ENCODE measurements at places on chromosomes 5 and 9. TPM values are rescaled to one million over a fixed set of nuclear protein-coding genes. Genes with fewer than 3 reads are reported as not detected.
A peak's percentile ranks its signal among the peaks of the same experiment; 100 is the strongest.

GRCh38 chr5:65821966-65822365 is 100.0 kb downstream of the NLN start:
- DNase-seq: no peak

DNA sequence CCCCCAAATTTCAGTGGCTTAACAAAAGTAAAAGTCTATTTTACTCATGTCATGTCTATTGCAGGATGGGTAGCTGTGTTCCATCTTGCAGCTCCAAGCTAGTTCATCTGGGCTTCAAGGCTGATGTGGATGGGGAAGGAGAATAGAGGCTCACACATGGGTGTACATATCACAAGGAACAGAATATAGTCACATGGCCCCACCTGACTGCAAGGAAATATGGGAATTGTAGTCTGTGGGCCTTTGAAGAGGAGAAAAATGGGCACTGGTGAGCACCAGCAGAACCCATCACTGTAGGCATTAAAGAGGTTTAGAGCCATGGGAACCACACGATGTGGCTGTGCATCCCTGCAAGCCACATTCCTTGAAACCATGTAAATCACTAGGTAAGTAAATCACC is 17.9 kb upstream of the TRIO start:
- DNase-seq: no peak

DNA sequence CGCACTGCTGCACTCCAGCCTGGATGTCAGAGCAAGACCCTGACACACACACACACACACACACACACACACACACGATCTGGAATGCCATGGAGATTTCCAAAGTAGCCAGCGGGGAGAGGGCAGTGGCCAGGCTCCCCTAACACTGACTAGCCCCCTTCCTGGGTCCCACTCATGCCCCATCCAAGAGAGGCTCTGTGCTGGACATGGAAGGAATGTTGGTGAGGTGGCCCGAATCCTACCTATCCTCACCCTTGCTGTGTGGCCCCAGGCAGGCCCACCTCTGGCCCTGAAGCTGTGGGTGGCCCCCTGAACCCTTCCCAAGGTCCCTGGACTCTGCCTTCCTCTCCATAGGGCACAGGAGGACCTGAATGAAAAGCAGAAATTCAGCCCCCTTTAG is 7.3 kb downstream of the BRD3 start:
- no peak for DNase-seq

The SPATA31E1 gene
- not detected for total RNA-seq

The TMC1 gene
- total RNA-seq: 0.25 TPM

The ZNF782 gene
- 7.0 TPM for total RNA-seq

DNA sequence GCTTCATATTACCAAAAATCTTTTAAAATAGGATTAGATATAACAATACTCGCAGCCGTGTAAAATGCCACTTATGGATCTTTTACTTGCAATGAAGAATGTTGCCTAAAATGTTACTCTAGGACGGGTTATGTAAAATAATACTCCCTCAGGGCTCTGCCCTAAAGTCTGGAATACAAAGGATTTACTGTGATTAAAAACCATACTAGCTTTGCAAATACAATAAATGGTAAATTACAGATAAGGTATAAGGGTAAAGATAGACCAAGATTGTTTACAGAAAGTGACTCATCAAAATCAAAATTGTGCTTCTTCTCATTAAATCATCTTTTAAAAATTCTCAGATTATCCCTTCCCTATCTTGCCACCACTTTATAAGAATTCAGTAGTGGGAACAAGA is 163.6 kb downstream of the MEF2C start:
- DNase-seq: no peak

GRCh38 chr5:38843665-38844064 is 2.1 kb upstream of the OSMR start:
- no peak for DNase-seq

- no peak for DNase-seq
Observed at GRCh38 chr5:116456036-116456435, 118.6 kb downstream of the SEMA6A start.

DNA sequence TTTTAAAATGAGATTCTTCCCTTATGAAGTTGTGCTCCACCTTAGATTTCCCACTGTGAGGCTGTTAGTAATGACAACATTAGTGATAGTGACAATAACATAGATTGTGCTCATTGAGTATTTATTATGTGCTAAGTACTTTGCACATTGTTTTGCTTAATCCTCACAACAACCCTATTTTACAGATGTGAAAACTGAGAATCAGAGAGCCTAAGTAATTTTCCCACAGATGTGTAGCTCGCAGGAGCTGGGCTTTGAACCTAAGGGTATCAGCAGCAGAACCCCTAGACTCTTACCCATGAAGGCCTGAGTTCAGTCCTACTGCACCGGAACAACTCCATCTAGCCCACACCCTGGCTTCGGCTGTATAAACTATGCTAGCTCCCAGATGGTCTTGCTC is 15.6 kb upstream of the ARAP3 start:
- no peak for DNase-seq

DNA sequence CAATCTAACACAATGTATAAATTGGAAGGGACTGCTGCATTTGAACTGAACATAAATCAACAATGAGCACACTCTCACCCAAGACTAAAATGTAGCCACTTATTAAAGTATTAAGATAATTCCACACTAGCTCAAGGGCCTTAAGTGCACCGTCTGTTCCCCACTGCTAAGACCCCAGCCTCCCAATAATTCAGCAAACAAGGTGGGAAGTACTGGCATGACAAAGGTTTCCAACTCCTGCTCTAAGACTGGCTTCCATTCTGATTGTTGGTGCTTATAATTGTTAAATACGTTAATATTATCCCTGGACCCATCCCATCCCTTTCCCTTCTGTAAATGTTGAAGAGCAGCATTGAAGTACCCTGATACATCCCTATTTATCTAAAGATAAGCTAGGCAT is 636.7 kb downstream of the NR2F1-AS1 start:
- DNase-seq: no peak

DNA sequence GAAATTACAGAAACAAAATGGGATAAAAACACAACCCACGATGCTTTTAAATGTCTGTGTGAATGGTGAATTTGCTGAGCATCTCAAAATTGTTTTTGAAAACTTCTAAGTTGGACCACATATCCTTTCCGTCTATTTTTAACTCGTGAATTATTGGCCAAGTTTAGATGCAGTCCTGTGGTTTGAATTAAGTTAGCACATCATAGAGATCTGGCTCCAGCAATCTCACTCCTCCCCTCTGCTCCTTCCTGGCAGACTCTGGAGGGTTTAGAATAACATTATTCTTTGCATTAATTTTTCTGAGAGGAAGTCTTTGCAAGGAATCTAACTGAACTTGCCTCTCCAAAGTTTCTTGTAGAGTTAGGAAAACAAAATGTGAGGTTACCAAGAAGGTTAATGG is 14.5 kb upstream of the ANKRD55 start:
- no peak for DNase-seq

DNA sequence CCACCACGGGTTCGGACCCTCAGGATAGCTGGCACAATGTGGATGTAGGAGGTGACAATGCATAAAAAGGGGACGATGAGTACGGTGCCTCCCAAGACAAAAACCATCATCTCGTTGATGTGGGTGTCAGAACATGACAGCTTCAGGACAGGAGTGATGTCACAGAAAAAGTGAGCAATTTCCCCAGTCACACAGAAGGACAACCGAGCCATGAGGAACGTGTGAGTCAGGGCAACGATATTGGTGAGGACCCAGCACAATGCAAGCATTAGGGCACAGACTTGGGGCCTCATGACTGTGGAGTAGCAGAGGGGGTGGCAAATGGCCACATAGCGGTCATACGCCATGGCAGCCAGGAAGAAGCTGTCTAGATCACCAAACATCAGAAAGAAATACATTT is 491 bp downstream of the OR1N1 start:
- no peak for DNase-seq

The PRDM9 gene
- not detected for total RNA-seq

DNA sequence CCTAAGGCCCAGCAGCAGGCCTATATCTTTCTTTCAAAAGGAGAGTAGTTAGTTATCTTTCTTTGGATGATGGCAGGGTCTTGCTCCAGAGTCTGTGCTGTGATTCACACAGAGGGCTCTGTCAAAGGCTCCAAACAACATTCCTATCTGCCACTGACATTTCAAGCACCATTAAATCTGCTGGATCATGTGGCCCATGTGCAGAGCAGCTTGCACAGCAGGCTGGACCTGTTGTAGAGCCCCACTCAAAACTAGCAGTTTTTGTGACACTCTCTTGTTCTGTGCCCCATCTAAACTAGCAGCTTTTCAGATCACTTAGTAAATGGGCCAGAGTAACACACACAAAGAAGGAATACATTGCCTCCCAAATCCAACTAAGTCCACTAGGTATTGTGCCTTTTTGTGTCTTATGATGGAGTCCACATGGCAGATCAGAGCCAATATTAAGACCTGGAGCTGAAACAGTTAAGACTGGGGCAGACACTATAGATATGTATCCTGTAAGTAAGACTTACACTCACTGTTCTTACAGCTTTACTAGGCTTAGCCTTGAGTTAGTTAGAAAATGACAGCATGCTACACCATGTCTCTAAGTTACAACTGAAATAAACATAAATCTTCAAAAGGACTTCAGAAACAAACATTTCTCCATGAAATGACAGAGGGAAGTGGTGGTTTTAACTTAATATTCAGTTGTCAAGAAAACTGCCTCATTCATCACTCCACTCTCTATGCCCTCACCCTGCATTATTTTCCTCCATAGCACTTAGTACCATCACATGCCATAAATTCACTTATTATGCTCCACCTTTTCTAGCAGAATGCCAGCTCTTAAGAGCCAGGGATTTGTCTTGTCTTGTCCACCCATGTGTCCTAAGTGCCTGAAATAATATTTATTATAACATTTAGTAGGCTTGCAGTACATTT is 400.9 kb downstream of the RAB3C start:
- DNase-seq: peak; percentile 86

The PCDHA5 gene
- 0.91 TPM for total RNA-seq

DNA sequence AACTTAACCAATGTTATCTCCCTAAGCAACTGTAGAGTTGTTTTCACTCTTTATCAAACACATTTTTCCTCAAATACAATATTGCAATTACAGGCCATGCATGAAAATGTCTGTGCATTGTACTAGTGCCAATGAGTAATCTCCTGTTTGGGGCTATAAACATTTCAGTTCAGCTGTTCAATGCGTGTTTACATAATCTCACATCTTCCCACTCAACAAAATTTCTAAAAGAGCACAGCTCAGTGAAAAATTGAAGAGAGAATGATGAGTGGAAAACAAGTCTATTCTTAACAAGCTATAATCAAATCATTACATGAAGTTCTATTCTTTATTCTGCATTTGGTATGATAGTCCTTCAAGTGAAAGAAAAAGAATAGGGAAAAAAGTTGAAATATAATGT is 780.5 kb upstream of the CDH9 start:
- no peak for DNase-seq

The ZNF79 gene
- total RNA-seq: 9.1 TPM

DNA sequence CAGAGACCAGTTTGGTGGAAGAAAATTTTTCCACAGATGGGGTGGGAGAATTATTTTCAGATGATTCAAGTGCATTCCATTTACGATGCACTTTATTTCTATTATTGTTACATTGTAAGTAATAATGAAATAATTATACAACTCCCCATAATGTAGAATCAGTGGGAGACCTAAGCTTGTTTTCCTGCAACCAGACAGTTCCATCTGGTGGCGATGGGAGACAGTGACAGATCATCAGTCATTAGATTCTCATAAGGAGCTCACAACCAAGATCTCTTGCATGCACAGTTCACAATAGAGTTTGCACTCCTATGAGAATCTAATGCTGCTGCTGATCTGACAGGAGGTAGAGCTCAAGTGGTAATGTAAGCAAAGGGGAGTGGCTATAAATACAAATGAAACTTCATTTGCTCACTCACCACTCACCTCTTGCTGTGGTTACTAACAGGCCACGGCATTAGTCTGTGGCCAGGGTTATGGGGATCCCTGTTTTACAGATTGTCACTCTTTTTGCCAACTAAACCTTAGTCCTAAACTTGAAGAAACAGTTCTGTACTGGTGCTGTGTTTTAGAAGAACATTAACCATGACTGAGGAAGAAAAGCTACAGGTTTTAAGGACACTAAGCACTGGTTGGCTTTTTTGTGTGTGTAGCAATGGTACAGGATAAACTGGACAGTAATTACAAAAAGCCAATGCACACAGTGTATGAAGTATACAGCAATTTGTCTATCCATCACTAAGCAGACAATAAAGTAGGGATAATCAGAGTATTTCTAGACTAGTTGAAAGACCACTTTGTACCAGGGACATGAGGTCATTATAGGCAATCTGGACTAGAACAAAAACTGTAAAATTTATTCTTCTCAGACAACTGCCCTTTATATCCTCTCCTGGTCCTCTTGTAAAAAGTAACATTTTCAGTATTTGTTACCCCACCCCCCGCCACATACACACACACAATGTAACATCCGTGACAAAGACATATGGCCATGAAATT is 9.9 kb downstream of the TMEM232 start:
- DNase-seq: no peak

The IFNA21 gene
- total RNA-seq: not detected

- DNase-seq: no peak
Observed at GRCh38 chr9:95980262-95981125, 105.0 kb downstream of the ERCC6L2 start.

GRCh38 chr5:133470841-133471240 is 141.5 kb downstream of the FSTL4 start:
- DNase-seq: no peak

GRCh38 chr9:102700936-102701335 is 294.2 kb upstream of the CYLC2 start:
- DNase-seq: no peak

The PDGFRB gene
- total RNA-seq: 104 TPM

Measured in kidney (tissue), 22 donors.